Keratinocyte (primary cell): ENCODE measurements at places on chromosomes 4 and X.

- no peak overlapping the region for H3K4me3 ChIP-seq
- no peaks in the 10 kb centered on the region for H3K4me1 ChIP-seq
- H3K27me3 ChIP-seq, result no peaks in the 10 kb centered on the region
- H3K36me3 ChIP-seq, result no peaks in the 10 kb centered on the region
These were observed 55.4 kb upstream of the GRPR start for GRCh38 chrX:16067886-16068515.

- no peaks in the 10 kb centered on the region for H3K4me1 ChIP-seq
- H3K4me3 ChIP-seq, result no peak overlapping the region
- DNase-seq, result no peak
- no peaks in the 10 kb centered on the region for H3K36me3 ChIP-seq
These were observed 77.3 kb downstream of the STK32B start for GRCh38 chr4:5128569-5128968.

DNA sequence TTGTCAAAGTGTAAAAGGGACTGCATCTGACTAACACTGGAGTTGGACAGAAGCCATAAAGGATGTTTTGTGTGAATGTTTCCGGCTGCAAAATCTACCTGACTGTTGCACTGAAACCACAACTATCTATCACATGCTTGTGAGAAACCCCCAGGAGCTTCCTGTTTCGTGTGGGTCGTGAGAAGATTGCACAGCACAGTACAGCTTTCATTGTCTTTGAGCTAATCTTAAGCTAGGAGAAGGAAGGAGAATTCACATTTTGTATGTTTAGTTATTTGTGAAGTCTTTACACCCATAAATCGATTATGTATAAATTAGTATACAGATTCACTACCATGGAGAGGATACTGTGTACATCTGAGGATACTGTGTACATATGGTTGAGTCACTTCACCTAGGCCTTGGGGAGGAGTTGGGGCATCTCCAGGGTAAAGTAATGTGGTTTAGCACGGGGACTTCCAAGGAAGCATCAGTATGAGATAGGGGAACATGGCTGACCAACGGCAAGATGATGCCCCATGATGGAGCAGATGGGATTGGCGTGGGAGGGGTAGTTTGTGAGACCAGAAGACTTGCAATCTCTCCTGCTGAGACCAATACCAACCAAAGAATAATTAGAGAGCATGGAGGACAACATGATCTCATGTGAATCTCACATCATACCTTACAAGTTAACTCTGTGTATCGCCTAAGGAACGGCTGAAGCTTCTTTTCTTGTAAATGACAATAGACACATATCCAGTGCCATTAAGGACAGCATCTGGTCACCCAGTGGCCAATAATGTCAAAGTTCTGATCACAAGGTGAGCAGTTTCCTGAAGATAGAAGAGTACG, 43.1 kb upstream of the FAM9C start:
- H3K27me3 ChIP-seq, result no peaks in the 10 kb centered on the region
- peak overlapping the region; percentile 51 for H3K27ac ChIP-seq
- peak; percentile 15 for DNase-seq
- no peak overlapping the region for H3K4me3 ChIP-seq
- H3K36me3 ChIP-seq, result no peaks in the 10 kb centered on the region

DNA sequence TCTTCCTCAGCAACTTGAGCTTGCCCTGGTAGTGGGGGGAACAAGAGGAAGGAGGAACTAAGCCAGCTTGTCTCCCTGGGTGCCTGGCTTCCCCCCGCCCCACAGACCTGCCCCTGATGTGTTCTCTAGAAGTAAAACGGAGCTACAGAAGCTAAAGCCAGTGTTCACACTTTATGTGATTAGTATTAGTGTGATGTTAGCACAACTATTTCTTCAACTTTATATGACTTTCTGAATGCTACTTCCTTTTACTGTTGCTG, 10.7 kb downstream of the RGS12 start:
- H3K27ac ChIP-seq, result no peak overlapping the region
- H3K27me3 ChIP-seq, result peaks cover 19% of the 10 kb centered on the region
- H3K36me3 ChIP-seq, result no peaks in the 10 kb centered on the region
- H3K4me1 ChIP-seq, result no peaks in the 10 kb centered on the region
- no peak overlapping the region for H3K4me3 ChIP-seq

DNA sequence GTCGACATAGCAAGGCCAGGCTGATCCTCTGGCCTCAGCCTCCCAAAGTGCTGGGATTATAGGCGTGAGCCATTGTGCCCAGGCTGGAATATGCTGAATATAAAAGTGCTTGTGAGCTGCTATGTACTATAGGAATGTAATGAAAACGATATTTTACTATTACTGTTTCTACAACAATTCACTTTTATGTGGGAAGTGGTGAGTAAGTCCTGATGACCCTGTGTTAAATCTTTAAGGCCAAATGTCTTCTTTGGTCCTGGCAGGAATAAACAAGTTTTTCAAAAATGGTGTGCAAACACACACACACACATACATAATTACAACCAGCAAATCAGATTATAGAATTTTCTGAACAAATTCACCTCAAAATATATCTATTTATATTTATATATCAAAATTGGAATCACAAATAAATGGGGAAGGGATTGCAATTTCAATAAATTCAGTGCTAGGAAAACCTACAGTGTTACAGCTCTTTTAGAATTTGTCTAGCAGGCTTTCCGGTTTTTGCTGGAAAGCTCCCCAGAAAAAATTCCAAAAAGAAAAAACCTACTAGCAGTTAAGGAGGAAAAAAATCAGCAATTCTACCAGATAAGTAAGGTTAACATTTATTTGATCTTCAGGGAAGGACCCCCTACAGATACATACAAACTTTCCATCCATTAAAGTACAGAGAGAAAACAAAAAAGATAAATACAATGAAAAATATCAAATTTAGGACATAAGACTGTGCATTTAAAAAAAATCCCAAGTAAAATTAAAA, 17.9 kb downstream of the SMIM14 start:
- H3K27ac ChIP-seq, result no peak overlapping the region
- no peak overlapping the region for H3K4me3 ChIP-seq
- DNase-seq, result no peak
- H3K27me3 ChIP-seq, result no peaks in the 10 kb centered on the region
- no peaks in the 10 kb centered on the region for H3K36me3 ChIP-seq

GRCh38 chrX:143788265-143788664, 67.7 kb upstream of the SPANXN2 start:
- no peaks in the 10 kb centered on the region for H3K27me3 ChIP-seq

DNA sequence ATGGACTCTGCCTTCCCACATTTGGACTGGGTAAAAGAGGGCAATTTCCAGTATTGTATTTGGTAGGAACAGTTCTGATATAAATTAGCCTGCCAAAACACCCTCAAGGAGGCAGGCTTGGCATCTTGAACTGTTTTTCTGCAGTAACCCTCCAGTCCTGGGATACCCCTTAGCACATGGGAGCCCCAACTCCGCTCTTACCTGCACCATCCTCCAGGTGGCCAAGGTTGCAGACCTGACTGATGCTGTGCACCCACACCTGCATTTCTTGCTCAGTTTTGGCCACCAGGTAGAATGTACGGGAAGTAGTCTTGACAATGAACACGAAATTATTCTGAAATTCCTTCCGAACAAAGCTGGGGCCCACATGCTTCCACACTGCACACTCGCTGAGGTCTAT, 35.1 kb downstream of the GAB3 start:
- H3K4me3 ChIP-seq, result no peak overlapping the region
- no peaks in the 10 kb centered on the region for H3K36me3 ChIP-seq
- H3K27ac ChIP-seq, result no peak overlapping the region
- DNase-seq, result no peak
- H3K27me3 ChIP-seq, result no peaks in the 10 kb centered on the region

- no peaks in the 10 kb centered on the region for H3K4me1 ChIP-seq
- H3K36me3 ChIP-seq, result no peaks in the 10 kb centered on the region
- no peaks in the 10 kb centered on the region for H3K27me3 ChIP-seq
- DNase-seq, result no peak
These were observed 15.4 kb upstream of the MMRN1 start for GRCh38 chr4:89879215-89879614.

DNA sequence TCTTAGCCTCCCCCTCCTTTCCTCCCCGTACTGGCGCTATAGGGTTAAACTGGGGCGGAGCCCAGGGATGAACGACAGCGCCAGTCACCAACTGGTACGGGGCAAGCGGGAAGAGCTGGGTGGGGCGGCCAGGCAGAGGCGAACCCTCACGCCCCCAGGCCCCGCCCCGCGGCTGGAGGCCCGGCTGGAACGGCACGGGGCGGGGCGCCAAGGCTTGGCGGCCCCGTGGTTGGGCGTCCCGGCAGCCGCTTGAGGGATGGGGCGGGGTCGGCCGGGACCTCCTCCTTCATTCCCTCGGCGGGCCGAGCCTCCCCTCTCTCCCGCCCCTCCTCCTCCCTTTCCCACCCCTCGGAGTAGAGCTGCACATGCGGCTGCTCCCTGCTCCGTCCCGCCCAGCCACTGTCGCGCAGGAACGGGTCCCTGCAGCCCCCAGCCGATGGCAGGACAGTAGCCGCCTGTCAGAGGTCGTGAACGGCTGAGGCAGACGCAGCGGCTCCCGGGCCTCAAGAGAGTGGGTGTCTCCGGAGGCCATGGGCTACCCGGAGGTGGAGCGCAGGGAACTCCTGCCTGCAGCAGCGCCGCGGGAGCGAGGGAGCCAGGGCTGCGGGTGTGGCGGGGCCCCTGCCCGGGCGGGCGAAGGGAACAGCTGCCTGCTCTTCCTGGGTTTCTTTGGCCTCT, at the start of gene EDA:
EDA (plus strand) TSS at position 335 of the 678 bp plus-strand sequence.
- H3K4me3 ChIP-seq, result peak within 1 kb of the TSS; percentile 52
- H3K4me1 ChIP-seq, result peaks cover 5% of the 10 kb centered on the region
- DNase-seq, result no peak
- no peaks in the 10 kb centered on the region for H3K27me3 ChIP-seq

DNA sequence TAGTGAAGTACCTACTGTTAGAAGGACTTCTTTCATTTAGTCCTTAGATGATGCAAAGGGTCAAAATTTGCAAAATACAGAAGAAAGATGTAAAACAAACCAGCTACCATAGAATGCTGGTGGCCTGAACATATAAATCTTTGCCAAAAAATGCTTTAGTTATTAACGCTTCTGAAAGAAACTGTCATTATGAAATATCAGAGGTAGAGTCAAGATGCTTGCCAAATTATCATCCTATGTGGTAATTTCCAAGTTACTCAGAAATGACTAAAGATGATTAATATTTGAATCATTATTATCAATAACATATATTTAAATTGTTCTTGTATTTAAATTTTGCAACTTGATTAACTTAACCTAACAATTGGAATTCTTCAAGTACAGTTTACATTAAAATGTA, 588.4 kb upstream of the FAM241A start:
- H3K27me3 ChIP-seq, result no peaks in the 10 kb centered on the region
- no peak overlapping the region for H3K27ac ChIP-seq

GRCh38 chr4:108834835-108835384, 72.1 kb upstream of the ETNPPL start:
- H3K27ac ChIP-seq, result no peak overlapping the region
- H3K36me3 ChIP-seq, result no peaks in the 10 kb centered on the region
- DNase-seq, result no peak
- peaks cover 1% of the 10 kb centered on the region for H3K27me3 ChIP-seq

- no peaks in the 10 kb centered on the region for H3K4me1 ChIP-seq
- H3K4me3 ChIP-seq, result no peak overlapping the region
- H3K36me3 ChIP-seq, result no peaks in the 10 kb centered on the region
- no peak for DNase-seq
- H3K27ac ChIP-seq, result no peak overlapping the region
- no peaks in the 10 kb centered on the region for H3K27me3 ChIP-seq
These were observed 56.6 kb upstream of the TMEM184C start for GRCh38 chr4:147560625-147561024.

- no peaks in the 10 kb centered on the region for H3K36me3 ChIP-seq
- H3K4me1 ChIP-seq, result no peaks in the 10 kb centered on the region
- H3K27me3 ChIP-seq, result no peaks in the 10 kb centered on the region
These were observed 17.6 kb upstream of the PRRG1 start for GRCh38 chrX:37331546-37331945.

DNA sequence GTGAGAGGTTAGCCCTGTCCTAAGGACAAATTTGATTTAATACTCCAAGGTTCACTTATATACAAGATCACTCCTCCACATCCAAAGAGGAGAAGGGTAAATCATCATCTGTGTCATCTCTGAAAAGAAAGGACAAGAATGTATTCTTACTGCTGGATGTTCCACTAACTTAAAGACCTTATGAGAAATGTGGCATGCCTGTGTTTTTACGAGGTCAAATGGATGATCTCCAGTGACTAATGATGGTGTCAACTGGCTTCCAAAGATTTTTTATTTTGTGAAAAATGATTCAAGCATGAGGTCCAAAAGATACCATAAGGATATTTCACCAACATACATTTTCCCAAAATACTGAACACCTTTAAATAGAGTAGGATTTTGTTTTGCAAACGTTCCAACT, 143.4 kb downstream of the PTCHD1 start:
- no peak for DNase-seq
- no peaks in the 10 kb centered on the region for H3K27me3 ChIP-seq
- no peaks in the 10 kb centered on the region for H3K4me1 ChIP-seq

DNA sequence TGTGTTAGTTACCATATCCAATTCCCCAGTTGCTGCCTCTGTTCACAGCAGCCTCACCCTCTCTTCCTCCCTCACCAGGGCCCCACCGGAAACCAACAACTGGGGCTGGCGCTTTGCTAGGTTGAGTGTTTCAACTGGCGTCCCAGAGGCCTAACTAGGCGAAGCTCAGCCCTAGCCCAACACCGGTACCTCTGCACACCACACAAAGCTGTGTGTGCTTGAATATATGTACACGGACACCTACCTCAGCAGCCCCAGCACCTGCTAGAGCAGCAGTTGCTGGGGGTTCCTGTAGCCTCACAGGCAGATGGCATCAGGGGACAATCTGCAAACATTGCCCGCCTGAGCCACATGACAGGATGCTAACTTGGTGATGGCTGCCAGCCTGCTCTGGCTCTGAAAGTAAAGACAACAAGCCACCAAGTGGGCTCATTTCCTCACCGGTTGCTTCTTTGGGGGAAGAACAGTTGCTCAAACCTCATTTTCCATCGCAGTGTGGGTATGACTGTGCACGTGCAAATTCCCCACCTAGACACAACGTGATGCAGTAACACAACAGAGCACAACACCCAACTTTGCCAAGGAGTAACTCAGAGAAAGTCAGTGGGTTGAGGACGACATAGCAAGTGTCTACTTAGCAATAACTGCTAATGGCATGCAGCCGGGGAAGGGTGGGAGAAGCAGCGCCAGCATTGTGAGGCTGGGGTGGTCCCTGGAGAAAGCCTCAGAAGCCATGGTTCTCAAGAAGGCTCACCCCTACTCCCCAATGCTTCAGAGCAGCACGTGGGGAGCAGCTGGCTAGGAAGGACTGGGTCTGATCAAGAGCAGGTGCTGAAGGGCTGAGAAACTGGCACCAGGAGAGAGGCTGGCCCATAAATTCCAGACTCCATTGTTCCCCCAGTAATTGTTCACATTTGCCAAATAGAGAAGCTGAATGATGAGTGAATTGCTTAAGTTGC, 139.5 kb downstream of the SH3KBP1 start:
- peaks cover under 1% of the 10 kb centered on the region for H3K36me3 ChIP-seq
- no peak overlapping the region for H3K27ac ChIP-seq

DNA sequence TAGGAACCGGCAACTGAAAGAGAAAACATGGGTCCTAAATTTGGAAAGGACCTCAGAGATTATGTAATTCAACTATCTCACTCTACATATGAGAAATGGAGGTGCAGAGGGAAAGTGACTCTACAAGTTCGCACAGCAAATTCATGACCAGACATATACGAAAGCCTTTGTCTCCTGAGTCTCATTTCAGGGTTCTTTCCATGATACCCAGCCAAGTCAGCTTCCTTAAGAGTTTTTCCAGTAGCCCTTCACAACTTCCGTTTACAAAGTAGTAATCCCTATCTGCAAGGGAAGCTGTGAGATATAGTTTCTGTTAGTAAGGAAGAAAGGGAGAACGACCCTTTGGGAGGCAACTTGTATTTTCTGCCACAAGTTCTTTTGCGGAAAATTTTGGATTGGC, 110.6 kb downstream of the TEX13A start:
- H3K4me1 ChIP-seq, result no peaks in the 10 kb centered on the region
- H3K4me3 ChIP-seq, result no peak overlapping the region
- no peaks in the 10 kb centered on the region for H3K27me3 ChIP-seq

GRCh38 chrX:37802028-37802427, 22.2 kb downstream of the CYBB start:
- H3K36me3 ChIP-seq, result no peaks in the 10 kb centered on the region
- H3K4me3 ChIP-seq, result no peak overlapping the region
- no peak for DNase-seq
- H3K4me1 ChIP-seq, result no peaks in the 10 kb centered on the region
